GM06990 (cell line): ENCODE measurements at places on chromosomes 1 and 21.

DNA sequence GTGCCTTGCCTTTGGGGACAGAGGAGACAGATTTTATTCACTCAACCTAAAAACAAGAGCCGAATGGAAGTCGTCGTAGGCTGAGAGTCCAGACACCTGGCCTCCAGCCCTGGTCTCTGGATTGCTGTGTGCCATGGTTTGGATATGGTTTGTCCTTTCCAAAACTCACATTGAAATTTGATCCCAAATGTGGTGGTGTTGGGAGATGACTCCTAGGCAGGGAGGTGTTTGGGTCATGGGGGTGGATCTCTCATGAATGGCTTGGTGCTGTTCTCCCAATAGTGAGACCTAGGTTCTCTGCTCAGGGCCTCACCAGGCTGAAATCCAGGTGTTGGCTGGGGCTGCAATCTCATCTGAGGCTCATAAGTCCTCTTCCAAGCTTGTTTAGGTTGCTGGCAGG, 75.5 kb downstream of the FOXD2 start:
- no peak for DNase-seq

GRCh38 chr1:109395602-109396512, 1.9 kb downstream of the SORT1 start:
- no peak for DNase-seq

GRCh38 chr1:7366955-7367665, 404.0 kb upstream of the VAMP3 start:
- DNase-seq, result no peak

DNA sequence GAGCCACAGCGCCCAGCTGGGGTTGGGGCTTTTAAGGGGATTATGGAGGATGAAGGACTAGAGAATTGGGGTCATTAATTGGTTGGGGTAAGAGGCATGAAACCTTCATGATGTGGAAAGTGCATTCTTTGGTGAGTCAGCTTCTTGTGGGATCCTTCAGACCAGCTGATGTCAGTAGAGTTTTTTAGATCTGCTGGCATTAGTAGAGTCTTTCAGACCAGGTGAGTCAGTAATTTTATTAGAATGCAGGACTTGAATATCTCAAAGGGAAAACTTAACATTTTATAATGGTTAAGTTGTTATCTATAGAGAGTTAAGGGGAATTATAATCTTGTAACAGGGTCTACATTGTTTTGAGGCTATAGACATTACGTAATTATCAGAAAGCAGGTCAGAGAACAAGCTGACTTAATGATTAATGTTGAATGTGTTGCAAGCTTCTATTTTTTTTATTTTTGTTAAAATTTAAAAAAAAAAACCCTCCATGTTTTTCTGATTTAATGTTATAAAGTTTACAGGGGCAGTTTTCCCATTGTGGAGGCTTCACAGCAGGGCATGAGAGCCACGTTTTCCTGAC, 160.9 kb upstream of the FMN2 start:
- no peak for DNase-seq

DNA sequence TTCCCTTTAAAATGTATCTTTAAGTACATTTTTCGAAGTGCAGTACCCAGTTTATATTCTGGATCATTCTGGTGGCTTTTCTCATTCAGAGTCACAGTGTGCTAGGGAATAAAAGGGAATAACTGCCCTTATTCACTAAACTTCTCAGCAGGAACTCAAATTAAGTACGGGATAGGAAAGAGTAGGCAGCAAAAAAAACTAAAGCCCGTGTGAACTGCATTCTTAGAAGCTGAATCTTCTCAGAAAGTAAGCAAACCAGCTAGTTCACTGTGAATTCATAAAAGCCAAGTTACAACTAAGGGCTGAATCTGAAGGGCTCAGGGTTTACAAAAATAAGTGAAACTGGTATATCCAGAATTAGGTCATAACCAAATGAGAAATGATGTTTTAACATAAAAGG, 22.0 kb downstream of the PRPF38A start:
- DNase-seq, result no peak

GRCh38 chr21:44569861-44570517, 3.5 kb upstream of the KRTAP10-4 start:
- no peak for DNase-seq

GRCh38 chr1:245197911-245198379, 43.2 kb downstream of the KIF26B start:
- no peak for DNase-seq

DNA sequence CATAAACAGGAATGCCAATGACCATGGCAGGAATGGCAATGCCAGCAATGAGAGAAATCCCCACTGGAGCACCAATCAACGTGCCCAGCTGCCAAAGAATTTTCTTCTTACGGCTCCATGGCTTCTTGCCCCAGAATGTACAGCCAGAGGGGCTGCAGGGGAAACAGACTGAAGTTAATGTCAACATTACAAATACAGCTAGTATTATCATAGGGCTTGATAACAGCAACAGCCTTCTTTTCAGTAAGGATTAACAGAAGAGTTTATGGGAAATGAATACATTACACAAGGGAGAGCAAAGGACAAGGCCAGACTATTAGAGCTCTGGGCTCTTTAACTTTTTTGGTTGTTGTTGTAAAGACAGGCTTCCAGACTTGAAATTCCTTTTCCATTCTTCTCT, 18.2 kb downstream of the RNF19B start:
- no peak for DNase-seq

DNA sequence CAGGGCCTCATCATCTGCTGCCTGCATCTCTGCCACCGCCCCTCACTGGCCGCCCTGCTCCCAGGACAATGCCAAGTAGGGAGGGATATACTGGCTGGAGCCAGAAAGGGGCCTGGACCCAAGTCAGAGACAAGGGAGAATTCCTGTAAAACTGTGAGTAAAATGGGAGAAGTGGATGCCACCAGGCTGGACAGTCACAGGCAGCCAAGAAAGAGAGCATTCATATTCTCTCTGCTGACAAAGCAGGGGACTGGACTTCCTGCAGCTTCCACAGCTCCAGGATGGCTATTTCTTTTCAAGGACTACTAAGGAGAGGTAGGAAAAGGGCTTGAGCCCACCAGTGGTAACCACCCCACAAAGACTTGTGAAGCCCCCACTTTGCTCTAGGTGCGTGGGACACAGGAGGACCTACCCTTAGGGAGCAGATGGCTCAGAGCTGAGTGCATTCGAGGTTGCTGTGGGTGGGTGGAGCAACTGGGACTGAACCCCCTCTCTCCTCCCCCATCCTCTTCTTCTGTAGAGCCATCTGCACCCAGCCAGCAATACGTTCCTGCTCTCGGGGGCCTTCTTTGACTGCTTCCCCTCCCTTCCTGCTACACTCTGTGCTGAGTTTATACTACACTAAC, 57.5 kb downstream of the GLIS1 start:
- DNase-seq, result no peak

DNA sequence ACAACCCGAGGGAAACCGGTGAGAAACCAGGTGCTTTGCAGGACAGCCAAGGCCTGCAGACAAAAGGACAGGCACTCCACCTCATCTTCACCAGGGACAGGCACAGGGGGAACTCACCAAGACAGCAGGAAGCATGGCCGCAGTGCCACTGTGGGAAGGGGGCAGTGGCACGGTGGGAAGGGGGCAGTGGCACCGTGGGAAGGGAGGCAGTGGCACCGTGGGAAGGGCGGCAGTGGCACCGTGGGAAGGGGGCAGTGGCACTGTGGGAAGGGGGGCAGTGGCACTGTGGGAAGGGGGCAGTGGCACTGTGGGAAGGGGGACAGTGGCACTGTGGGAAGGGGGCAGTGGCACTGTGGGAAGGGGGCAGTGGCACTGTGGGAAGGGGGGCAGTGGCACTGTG, 28.4 kb upstream of the LRRC47 start:
- DNase-seq, result no peak

- no peak for DNase-seq
Measured at GRCh38 chr1:178969226-178969987, 56.3 kb upstream of the FAM20B start.

- DNase-seq, result no peak
Measured at GRCh38 chr1:242205622-242206489, 207.0 kb upstream of the MAP1LC3C start.

DNA sequence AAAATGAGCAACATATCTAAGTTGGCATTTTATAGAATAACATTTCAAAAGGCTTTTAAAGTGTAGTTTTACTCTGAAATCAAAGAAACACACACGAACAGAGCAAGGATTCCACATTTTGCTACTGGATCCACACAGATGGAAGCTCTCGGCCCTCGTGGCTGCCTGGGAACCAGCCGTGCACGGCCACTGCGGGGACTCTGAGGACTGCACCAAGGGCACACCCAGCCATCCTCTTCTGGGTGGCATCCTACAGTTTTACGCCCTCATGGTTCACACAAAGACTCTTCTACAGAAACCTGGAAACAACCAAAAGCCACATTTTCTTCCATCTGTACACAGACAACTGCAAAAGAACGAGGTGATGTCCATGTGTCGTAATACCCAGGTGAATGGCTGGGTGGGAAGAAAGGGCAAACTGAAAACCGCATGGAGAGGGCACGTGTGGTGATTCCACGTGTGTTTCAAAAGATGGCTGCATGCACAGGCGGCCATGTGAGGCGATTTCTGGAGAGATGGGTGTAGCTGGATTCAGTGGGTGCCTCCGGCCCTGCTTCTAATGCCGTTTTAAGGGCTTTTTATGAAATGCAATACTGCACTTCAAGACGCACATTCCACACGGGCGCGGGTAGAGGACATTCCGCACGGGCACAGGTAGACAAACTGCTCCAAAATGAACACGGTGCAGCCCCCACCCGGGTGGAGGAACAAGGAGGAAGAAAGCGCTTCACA, 8.1 kb downstream of the POFUT2 start:
- no peak for DNase-seq

GRCh38 chr1:236058141-236058934, 6.6 kb downstream of the NID1 start:
- DNase-seq, result peak; percentile 46

DNA sequence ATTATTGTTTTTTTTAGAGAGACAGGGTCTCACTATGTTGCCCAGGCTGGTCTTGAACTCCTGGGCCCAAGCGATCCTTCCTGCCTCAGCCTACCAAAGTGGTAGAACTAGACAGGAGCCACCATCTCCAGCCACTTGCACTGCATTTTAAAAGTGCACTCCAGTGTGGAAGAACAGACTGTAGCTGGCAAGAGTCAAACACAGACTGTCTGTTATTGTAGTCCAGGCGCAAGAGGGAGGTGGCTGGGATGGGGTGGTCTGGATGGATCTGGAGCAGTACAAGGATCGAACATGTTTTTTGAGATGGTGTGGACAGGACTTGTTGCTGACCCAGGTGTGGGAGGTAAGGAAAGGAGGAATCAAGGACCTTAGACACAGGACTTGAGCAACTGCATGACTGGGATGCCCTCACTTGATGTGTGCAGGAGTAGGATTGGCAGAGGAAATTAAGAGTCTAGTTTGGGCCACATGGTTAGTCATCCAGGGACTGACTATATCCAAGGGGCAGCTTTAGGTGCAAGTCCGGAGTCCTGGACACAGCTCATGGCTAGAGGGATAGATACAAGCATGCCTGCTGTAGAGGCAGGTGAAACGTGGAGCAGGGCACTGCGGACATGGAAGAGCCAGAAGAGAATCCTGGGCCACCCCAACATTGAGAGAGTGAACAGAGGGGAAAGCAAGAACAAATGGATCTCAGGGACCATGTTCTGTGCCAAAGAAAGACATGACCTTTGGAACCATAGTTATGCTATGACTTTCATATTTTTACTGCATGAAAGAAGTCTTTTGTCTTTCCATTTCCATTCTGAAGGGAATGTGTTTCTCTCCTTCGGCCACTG, 42.0 kb downstream of the ELK4 start:
- no peak for DNase-seq

DNA sequence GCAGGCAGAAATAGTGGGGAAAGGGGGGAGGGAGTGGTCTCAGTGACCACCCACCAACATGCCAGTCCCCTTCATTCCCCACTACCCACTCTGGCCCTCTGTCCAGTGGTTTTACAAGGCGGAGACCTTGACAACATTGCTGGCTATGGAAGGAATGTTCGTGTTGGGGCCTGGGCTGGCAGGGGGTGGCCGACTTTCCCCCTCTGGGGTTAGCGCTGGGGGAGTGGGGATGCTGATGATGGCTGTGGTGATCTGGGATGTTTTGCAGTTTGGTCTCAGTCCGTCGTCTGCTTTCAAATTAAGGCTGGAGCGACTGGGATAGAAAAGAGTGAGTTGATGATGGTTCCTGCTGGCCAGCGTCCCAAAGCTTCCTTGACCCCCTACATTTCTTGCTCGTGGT, 20.3 kb downstream of the DDX20 start:
- DNase-seq, result no peak

- no peak for DNase-seq
Measured at GRCh38 chr1:110008971-110009565, 24.5 kb downstream of the AHCYL1 start.

GRCh38 chr1:27380766-27381733, 2.1 kb downstream of the CD164L2 start:
- DNase-seq, result no peak

DNA sequence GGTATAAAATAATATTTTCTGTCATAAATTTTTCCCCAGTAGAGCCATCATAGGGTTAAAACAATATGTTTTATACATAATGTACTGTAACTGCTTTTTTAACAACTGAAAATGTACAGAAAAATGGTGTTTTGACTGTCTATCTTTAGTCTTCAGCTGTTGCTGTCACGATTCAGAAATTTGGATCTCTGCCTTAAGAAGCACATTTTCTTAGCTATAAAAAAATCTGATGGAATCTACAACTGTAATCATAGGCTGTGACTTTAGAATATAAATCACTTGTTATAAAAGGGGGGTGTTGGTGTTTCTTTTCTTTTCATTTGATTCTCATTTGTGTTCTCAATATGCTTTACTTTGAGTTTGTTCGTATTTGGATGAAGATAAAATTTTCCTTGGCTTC, 187.5 kb downstream of the PDE4B start:
- no peak for DNase-seq

DNA sequence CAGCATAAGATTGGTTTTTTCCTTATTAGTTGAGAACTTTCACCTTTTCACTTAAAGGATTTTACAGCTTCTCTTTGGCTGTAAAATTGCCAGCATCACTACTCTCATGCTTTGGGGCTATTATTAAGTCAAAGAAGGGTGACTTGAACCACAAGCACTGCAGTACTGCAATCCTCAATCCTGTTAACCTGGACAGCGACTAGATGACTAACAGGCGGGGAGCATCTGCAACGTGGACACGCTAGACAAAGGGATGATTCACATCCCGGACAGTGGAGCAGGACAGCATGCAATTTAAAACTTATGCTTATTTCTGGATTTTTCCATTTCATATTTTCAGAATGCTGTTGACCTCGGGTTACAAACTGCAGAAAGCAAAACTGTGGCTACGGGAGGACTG, 8.1 kb downstream of the ARV1 start:
- DNase-seq, result no peak

DNA sequence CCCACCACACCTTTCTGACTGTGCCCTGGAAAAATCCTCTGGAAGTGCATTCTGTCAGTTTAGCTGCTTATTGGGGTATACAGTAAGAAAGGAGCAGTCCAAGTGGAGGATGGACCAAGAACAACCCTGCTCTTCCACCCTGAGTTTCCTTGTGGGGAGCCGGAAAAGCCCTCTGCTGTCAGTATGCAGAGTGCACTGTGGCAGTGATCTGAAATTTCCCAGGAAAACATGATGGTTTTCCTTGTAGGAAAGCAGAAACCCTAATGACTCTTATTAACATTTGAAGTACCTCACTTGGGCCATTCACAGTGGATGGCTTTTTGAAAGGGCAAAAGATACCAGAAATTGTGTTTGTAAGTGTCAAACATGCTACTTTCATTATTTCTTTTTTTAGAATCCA, 20.5 kb downstream of the ELAVL4 start:
- no peak for DNase-seq
